CD4-positive, alpha-beta T cell treated with Interferon alpha-2 for 1 hour (primary cell): ENCODE measurements at places on chromosomes 3 and 15.
A peak's percentile ranks its signal among the peaks of the same experiment; 100 is the strongest.

DNA sequence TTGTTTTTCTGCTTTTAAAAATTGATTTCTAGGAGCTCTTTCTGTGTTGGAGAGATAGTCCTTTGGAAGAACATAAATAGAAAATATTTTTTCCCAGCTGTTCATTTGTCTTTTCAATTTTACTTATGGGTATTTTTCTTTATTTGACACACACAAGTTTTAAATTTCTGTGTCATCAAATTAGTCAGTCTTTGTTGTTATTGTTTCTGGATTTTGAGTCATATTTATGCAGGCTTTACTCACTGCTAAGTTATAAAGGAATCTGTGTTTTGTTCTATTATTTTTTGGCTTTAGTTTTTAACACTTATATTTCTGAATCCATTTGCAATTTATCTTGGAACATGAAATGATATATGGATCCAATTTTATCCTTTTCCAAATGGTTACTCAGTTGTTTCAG lies 5.9 kb upstream of the GHSR start:
- no peak for DNase-seq

GRCh38 chr3:64939309-64939708 lies 251.5 kb upstream of the ADAMTS9 start:
- DNase-seq: no peak

GRCh38 chr3:81585056-81585455 lies 176.4 kb downstream of the GBE1 start:
- DNase-seq: no peak

DNA sequence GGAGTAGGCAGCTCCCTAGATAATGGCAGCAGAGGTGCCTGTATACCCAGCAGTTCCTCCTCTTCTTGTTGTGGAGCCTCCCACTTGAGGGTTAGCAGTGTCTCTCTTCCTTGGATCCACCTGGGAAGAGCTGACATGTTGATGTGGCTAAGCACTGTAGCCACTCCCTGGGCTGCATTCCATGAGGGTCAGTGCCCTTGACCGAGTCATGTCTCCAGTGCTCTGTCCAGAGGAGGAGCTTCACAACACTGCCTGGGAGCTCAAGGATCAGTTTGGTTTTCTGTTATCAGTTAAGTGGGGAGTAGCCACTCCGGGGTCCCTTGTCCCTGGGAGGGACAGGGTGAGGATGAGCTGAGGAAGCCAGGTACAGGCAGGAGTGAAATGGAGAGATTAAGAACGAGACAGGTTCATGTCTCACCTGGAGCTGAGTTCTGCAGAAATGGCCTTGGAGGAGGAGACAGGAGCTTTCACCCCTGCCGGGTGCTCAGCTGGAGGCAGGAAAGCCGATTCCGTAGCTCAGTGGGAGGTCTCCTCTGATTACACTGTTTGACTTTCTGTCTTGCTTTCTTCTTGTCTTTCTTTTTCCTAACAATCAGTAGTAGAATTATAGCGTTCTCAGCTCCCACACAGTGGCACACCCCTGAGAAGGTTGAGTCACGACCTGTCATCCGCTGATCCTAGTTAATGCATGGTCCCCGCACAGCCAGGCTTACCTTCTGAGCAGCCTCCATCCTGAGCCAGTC lies 57.9 kb upstream of the SEC22A start:
- DNase-seq: no peak

- no peak for DNase-seq
Measured at GRCh38 chr3:46702246-46703012, 1.2 kb downstream of the TMIE start.

GRCh38 chr3:55854494-55854893 lies 367.4 kb upstream of the WNT5A start:
- no peak for DNase-seq

DNA sequence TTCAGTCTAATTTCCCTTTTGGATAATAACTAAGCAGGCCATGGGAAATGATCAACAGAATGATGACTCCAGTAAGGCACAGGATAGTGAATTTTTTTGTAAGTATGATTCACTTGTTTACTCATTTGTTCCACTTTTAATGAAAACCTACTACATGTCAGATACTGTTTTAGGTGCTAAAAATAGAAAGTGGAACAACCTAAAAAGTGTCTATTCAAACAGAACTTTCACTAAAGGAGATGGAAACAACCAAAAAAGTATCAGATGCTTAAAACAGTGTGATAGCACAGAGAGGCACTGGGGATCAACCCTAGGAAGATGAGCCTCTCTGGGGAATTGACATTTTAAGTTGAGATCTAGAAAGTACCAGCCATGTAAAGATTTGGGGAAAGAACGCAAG lies 11.1 kb downstream of the RYK start:
- no peak for DNase-seq

DNA sequence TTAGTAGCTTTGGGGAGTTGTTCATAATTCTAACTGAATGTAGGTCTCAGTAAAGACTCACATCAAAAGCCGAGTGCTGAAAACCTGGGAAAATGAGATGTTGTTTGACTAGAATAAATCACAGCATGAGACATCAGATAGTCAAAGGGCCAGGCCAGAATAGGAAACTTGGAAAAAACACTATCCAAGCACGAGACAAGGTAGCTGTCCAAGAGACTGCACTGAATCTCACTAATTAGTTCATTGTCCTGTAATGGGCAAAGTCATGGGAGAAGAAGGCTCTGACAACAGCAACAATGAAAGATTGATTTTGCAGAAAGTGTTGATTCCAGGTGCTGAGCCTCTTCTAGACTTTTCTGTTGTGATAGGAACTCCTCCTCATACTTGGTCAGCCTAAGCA lies 314.2 kb downstream of the ROBO1 start:
- DNase-seq: no peak

DNA sequence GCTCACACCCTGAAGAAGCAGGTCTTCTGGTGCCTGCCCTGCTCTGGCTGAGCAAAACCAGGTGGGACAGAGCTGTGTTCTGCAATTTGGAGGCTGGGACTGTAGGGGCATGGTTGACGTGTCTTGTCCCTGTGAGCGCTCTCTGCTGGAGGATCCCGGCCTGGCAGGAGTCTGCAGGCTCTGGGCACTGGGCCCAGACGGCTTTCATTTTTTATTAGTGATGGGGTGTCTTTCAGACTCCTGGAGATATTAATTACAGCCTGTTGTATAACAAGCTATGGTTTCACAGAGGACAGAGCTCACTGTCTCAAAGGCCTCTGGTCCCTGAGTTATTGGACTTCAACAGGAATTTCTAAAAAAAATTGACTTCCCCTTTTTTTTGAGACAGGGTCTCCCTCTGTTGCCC lies 29.5 kb upstream of the ZNF710 start:
- peak; percentile 50 for DNase-seq

DNA sequence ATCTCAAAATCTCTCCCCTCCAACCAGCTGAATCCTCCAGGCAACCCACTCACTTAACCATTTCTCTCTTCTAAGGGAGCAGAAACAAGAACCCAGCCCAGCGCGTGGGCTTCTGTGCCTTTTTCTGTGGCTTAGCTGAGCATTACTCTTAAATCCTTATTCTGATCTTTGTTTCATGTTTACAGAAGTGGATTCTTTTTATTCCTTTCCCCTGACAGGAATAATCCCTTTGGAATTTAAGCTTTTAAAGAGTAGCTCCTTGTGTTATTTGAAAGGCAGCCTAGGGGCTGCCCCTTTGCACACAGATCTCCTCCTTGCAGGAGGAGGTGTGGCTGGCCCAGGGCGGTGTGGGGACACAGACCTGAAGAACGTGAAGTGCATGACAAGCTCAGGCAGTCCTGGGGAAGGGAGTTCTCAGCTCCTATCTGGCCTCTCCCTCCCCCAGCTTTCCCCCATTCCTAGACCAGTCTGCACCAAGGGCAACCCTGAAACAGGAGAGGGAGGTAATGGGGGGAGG lies 77.1 kb upstream of the UBE2E1 start:
- DNase-seq: no peak

DNA sequence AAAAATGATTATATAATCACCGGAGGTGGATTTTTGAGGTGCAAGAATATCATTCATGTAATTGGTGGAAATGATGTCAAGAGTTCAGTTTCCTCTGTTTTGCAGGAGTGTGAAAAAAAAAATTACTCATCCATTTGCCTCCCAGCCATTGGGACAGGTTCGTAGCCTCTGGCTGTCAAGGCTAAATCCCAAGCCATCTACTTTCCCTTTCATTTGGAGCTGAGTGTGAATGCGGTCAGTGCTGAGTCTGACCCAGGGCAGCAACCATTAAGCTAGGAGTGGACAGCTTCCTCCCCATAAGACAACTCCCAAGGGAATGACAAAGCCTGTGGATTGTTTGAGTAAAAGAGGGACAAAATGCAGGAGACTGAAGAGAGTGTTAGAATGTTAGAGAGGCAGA lies 33.6 kb downstream of the PARP14 start:
- no peak for DNase-seq

DNA sequence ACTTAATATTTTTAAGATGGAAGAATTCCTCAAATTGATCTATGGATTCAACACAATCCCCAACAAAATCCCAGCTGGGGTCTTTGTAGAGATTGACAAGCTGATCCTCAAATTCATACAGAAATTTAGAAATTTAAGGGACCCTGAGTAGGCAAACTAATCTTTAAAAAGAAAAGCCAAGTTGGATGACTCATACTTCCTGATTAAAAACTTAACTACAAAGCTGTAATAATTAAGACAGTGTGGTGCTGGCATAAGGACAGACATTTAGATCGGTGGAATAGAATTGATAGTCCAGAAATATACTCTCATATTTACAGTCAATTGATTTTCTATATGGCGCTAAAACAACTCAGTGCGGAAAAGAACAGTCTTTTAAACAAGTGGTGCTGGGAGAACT lies 11.6 kb downstream of the FAM162A start:
- DNase-seq: no peak

GRCh38 chr3:46693892-46694226 lies 380 bp upstream of the ALS2CL start:
- DNase-seq: no peak

DNA sequence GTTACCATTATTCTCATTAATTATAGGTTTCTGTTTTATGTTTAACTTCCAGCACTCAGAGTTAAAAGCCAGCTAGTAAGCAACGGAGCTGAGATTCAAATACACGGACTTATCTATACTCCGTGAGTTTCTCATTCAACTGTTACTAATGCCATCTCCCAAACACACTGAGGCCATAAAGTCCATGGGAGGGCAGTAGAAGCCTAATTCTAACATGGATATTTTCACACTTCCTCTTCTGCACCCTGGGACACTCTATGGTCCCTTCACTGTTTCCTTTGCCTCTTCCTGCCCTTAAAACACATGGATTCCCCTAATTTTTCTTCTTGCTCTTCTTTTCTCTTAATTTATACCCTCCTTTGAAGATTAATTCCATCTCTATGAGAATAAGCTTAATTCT lies 245.0 kb downstream of the KLF13 start:
- DNase-seq: no peak

GRCh38 chr3:13318626-13319470 lies 101.3 kb downstream of the NUP210 start:
- DNase-seq: no peak

DNA sequence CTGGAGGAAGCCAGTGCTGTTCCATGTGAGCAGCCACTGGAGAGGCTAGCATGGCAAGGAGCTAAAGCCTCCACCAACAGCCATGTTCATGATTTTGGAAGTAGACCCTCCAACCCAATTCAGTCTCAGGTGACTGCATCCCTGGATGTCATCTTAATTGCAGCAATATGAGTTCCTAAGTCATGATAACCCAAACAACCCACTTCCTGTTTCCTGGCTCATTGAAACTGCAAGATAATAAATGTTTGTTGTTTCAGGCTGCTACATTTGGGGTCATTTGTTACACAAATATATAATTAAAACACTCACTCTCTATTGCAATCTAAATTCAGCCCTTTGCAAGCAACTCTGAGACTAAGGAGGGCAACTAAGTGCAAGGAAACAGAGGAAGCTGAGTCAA lies 62.4 kb upstream of the SLC24A5 start:
- no peak for DNase-seq

GRCh38 chr3:157330206-157330605 lies 106.4 kb upstream of the PTX3 start:
- no peak for DNase-seq

- no peak for DNase-seq
Measured at GRCh38 chr3:152245498-152246170, 23.1 kb upstream of the MBNL1 start.

GRCh38 chr3:4841225-4841624 lies 138.0 kb upstream of the BHLHE40 start:
- no peak for DNase-seq

DNA sequence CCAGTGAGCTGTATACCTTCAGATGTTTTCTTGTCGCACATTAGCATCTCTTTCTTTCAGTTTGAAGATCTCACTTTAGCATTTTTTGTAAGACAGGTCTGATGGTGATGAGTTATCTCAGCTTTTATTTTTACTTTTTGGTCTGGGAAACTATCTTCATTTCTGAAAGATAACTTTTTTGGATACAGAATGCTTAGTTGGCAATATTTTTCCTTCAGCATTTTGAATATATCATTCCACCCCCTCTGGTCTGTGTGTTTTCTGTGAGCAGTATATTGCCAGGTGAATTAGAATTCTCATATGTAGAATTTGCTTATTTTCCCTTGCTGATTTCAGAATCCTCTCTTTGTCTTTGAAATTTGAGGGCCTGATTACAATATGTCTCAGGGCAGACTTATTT lies 743.3 kb downstream of the PLOD2 start:
- DNase-seq: no peak

GRCh38 chr15:73709686-73710085 lies 25.5 kb downstream of the CD276 start:
- DNase-seq: no peak

GRCh38 chr15:44804298-44805046 lies 68.1 kb downstream of the TRIM69 start:
- no peak for DNase-seq

DNA sequence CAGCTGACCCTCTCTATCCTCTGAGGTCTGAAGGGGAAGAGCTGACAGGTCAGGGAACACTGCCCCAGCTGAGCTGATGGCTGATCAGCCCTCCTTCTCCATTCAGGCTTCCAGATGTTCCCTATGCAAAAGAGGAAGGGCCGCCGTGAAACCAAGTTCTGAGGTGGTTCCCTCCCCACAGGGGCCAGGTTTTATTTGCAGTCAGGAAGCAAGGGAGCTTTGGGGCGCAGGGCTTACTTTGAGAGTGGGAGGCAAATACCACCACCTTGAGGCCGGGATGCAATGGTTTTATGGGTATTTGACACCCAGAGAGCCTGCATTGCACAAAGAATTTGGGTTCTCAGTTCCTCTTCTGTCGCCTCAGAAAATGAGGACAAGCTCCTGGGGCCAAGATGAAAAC lies 186.9 kb downstream of the ARRDC4 start:
- DNase-seq: no peak

DNA sequence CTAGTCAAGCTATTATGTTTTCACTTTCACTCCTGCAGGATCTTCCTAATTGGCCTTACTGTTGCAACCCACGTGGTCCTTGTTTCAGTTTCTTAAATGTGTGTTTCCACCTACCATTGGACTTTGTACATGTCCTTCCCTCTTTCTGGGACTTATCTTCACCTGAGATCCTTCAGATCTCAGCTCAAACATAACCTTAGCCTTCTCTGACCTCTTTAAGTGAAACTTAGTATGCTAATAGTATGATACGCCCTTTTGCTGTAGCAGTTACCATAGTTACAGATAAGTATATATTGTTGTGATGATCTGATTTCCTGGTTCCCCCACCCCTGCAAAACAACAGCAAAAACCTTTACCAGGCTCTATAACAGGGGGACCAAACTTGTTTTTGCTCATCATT lies 35.2 kb downstream of the U2SURP start:
- DNase-seq: no peak

GRCh38 chr15:25766417-25766816 lies 96.7 kb downstream of the ATP10A start:
- DNase-seq: no peak

GRCh38 chr15:30063835-30064546 lies 18.8 kb upstream of the GOLGA8J start:
- no peak for DNase-seq
